ENCODE measurements at places on chromosomes 7 and 10.

DNA sequence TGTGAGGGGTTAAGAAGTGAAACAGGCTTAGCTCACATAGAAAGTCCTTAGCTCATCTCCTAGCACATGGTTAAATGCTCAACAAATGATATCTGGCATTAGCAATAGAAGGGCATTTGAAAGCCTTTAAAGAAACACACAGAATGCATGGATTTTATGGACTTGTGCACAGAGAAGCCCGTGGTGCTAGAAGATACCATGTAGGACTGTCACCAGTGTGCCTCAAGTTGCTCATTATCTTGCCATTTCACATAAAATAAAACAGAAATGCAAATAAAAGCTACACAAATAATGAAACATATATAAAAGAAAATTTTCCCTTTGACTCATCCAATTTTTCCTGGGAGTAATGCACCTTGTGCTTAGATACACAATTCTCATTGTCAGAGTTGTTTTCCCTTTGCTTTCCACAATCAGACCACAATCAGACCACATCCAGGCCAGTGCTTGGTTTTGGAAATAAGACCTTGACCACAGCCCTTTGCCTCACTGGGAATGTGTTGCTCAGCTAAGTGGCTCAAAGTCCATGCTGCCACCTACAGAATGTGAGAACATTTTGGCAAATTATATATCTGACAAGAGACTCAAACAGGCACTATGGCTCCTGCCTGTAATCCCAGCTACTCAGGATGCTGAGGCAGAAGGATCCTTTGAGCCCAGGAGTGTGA is 9.5 kb upstream of the WDR11 start:
- DNase-seq: no peak

DNA sequence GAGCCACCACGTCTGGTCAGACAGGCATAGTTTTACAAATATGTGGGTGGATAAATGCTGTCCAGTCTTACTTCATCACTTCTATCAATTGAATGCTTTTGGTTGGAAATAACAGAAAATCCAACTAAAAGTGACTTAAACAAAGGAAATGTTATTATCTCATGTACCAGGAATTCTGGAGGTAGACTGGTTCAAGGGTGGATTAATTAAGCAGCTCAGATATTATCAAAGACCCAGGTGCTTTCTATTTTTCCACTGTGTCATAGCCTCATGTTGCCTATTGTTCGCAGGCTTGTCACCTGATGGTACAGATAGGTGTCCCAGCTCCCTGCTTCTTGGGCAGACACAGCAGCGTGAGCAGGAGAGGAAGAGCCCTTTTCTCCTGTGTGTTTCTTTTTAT is 156.1 kb upstream of the CTBP2 start:
- DNase-seq: no peak

GRCh38 chr10:84095811-84096497 is 43.4 kb upstream of the GHITM start:
- no peak for DNase-seq

GRCh38 chr10:61385231-61386001 is 67.8 kb downstream of the TMEM26 start:
- DNase-seq: no peak

GRCh38 chr10:105797234-105797890 is 1156.3 kb downstream of the SORCS3 start:
- no peak for DNase-seq

DNA sequence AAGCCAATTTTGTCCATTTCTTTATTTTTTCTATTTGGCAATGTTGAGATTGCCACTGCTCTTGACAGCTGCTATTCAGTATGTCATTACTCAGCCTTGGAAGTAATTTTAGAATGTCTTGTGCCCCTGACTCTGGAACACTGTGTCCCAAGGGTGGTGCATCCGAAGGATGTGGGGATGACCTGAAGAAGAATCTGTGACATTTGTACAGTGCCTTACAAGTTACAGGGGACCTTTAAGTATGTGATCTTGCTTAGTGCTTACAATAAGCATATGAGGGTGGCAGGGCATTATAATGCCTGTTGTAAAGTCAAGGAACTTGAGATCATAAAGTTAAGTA is 239.5 kb downstream of the REEP3 start:
- no peak for DNase-seq
